ENCODE measurements at places on chromosomes 13 and 19.

GRCh38 chr19:40614622-40615411 is 13.6 kb downstream of the LTBP4 start:
- no peak for DNase-seq

GRCh38 chr13:29830000-29830399 is 20.4 kb downstream of the UBL3 start:
- no peak for DNase-seq

DNA sequence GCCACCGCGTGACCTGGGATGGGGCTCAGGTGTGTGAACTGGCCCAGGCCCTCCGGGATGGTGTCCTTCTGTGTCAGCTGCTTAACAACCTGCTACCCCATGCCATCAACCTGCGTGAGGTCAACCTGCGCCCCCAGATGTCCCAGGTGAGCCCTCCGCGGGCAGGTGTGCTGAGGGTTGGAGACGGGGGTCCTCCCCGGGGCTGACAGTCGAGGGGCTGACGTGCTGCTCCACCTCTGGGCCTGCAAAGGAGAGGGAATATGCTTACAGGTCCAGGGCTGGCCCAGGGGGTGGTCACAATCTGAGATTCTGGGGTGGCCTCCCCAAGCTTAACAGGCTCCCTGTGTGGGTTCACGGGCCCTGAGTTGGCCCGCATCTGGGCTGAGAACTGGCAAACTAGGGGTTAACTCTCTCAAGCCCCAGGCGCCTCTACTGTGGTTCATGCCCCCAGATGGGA is 386 bp downstream of the VAV1 start:
- DNase-seq = no peak

DNA sequence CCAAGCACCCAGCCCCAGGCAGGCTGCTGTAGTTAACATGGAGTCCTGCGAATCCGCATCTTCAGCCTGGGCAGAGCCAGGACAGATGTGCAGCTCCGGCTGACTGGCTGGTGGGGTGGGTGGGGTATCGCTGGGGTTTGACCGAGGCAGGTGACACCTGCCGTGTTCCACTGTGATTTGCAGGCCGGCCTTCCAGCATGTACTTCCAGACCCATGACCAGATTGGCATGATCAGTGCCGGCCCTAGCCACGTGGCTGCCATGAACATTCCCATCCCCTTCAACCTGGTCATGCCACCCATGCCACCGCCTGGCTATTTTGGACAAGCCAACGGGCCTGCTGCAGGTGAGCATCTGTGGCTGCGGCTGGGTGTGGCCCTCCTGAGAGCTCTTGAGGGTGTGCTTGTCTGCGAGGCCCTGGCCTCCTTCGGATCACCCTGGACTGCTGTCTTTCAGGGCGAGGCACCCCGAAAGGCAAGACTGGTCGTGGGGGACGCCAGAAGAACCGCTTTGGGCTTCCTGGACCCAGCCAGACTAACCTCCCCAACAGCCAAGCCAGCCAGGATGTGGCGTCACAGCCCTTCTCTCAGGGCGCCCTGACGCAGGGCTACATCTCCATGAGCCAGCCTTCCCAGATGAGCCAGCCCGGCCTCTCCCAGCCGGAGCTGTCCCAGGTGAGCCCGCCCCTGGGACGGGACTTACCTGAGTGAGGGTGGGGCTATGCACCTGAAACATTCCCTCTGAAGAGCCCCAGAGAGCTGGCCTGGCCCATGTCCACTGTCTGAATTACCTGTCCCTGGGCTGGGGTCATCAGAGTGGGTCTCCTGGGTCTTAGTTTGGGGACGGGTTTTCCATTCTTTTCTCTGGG is 30.6 kb downstream of the CERS1 start:
- no peak for DNase-seq

- DNase-seq = no peak
Observed at GRCh38 chr13:98691360-98691759, 61.1 kb downstream of the SLC15A1 start.

DNA sequence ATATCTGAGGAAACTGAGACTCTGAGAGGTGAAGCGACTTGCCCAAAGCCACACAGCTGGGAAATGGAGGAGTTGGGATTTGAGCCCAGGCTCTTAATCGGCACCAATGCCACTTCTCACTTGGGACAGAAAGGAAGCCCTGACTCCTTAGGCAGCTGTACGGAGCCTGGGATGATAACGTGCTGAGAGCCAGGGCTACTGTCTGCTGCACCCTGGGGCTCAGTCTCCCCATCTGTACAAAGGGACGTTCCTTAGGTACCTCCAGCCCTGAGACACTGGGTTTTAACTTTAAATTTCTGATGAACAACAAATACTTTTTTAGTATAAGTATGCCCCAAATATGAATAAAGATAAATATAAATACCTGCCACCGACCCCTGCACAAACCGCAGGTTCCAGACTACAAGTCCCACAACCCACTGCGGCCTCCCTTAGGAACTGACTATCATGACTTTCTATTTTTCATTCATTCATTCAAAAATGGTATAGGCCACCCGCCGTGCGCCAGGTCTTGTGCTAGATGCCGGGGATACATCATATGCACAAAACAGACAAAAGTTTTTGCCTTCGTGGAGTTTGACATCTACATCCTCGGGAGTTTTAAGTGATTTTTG is 776 bp upstream of the NCLN start:
- DNase-seq = no peak

DNA sequence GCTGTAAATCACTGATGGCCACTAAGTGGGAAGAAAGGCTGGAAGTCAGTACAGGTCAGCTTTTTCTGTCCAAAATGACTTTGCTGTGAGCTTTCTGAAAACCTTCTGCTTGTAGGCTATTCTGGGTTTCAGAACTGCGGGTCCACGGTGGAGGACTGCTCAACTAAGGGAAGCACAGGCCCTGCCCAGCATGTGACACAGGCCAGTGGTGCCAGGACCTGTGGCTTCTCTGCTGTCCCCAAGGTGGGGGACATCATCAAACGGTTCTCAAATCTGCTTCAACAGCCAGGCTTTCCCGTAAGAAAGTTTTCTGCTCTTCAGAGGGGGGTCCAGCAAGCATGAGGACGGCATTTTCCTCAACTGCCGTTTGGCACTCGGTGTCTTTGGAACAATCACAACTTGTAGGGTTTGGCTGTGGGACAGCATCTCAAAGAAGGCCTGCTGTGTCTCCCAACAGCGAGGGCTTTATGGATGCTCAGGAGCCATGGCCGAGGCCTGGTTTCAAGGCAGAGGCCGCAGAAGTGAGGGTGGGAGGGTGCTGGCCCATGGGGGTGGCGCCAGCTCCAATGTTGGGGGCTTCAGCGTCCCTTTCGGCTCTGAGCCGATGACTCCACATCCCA is 3.8 kb downstream of the SGTA start:
- no peak for DNase-seq

GRCh38 chr13:84446972-84447639 is 564.8 kb upstream of the SLITRK1 start:
- no peak for DNase-seq

DNA sequence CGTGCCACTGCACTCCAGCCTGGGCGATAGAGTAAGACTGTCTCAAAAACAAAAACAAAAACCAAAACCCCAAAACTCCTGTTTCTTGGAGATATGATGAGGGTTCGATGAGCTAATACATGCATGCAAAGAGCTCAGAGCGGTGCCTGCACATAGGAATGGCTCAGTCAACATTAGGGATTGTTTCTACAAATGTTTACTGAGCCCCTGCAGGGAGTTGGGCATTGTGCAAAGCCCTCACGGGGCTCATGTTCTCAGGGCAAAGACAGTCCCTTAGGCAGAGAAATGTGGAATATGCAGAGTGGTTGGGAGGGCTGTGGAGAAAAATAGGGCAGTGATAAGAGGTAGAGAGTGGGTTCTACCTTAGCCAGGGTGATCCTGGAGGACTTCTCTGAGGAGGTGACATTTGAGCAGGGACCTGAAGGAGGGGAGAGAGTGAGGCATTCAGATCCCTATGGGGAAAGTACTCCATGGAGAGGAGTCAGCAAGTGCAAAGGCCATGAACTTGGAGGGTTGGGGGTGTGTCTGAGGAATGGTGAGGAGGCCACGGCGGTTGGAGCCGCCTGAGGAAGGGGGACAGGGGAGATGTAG is 1.5 kb upstream of the EHD2 start:
- DNase-seq = no peak

DNA sequence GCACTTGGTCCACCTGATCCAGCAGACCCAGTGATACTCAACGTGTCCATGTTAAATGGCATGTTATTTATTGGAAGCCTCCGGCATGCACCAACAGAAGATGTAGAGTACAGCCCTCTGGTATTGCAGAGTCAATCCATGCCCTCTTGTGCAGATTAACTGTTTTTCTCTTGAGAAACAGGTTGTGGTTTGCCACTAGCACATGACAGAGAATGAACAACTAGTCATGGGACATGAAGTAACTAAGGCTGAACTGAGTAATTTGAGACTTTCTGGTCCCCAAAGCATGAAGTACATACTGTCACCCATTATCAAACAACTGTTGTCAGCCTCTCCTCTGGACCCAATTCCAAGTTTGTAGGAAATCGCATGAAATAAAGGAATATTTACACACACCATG is 3.2 kb downstream of the ZNF562 start:
- DNase-seq = no peak

DNA sequence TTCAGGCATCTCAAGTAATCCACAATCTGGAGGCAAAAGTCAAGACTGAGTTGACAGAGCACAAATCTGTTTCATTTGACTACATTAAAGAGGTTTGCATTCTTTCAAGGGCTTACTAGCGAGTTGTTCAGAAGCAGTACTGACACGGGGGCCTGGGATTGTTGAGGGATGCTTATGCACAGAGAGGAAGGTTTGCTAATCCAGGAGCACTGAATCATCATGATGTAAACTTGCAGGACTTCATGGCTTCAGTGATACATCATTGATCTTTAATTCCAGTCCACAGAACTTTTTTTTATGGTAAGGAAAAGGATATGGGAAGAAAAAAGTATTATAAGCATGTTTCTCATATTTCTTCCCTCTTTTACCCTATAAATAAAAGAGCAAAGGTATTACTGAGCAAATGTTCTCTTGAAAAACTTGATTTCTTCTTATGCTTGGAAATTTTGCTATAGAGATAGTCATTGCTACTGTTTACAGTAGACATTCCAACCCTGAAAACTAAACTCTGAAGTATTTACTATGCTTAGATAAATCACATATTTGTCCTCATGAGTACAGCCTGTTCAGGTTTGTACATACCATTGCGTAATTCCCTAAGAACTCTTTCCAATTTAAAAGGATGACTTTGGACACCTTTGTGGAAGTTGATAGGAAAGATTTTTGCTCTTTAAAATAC is 65.8 kb upstream of the KPNA3 start:
- DNase-seq = peak; percentile 73

DNA sequence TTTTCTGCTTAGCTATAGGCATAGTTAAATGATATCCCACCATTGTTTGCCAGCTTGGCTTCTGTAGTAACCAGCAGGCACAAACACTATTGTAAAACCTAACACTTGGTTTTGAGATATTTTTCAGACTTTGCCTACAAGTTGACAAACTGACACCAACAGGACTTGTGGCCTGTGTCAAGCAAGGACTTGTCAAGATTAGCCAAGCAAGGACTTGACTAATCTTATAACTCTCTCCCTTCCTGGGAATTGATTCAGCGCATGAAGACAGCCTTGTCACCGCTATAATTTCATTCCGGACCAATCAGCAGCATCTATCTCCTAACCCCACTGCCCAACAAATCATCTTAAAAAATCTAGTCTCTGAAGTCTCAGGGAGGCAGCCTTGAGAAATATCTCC is 72.7 kb upstream of the SLITRK1 start:
- no peak for DNase-seq

- DNase-seq = peak; percentile 69
Observed at GRCh38 chr19:3606690-3607289, at the start of gene TBXA2R. Gene TBXA2R, minus strand, starts transcription at chr19:3606875. Its CDS starts 6,241 bp downstream, at chr19:3600634.

DNA sequence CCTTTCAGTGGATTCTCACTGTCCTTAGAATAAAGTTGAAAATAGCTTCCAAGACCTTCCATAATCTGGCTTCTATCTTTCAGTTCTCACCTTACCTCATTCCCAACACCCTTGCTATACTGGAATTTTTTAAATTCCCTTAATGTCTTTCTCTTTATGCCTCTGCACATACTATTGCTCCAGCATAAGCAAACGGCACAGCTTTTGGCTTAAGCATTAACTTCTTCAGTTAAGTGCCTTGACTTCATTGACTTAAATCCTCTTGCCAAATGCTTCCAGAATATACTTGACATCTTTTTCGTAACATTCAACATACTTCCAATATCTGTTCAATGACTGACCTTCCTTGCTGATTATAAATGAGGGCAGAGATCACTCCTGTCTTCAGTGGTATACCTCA is 34.0 kb downstream of the SERPINE3 start:
- no peak for DNase-seq

DNA sequence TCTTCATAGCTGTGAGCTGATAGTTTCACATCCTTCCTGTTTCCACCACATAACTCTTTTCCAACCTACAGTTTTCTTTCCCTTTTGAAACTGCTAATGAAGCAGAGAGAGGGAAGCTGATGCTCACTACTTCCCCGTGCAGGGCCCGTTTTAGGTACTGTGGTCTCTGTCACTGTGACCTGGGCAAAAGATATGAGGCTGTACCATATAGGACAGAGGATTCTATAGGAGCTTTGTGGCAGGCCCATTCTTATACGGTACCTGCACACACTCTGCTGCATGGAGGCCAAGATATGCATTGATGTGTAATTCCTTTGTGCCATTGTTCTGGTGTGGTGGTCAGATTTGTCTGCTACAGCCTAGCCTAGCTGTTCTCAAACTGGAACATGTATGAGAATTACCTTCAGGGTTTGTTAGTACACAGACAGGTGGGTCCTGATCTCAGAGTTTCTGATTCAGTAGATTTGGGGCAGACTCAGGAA is 577.3 kb downstream of the LMO7 start:
- no peak for DNase-seq

GRCh38 chr13:109776575-109776974 is 9.8 kb downstream of the IRS2 start:
- DNase-seq = no peak

DNA sequence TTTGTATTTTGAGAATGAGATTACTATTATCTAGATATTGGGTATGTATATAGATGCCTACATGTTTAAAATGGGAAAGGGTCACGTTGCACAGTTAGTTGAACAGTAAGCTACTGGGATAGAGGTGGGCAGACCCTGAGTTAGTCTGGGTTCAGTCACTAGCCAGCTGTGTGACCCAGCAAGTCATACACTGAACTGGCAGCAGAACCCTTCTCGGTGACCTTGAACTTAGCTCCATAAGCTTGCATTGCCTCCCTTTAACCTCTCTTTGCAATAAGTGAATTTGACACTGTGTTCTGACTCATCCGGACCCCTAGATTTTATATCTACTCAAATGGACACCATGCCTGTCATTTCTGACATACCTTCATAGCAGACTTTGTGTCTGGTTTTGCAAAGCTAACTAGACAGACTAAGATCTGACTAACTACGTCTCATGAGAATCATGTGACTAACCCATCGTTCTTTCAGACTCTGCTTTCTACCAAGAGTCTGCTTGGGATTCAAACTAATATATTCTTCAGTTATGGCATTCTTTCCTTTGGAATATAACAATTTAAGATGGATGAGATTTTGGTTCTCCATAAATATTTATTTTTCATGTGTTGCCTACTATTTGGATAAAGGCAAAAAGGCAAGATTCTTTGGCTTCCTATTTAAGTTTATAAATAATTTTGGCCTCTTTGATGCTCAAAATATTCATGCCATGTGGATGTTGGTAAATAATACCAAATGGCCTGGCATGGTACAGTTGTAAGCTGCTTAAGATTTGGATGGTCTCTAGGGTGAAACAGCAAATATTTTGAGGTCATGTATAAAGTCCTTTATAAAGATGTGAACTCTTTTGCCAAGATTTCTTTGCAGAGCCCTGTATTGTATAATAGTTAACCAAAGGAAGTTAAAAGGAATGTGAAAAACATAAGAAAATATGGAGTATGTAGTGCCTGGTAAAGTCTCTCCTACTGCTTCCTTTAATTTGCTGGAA is 159.3 kb downstream of the ITGBL1 start:
- no peak for DNase-seq

GRCh38 chr13:35914662-35915061 is 216.5 kb downstream of the DCLK1 start:
- no peak for DNase-seq

Measured in T47D (cell line).